CD14-positive monocyte (primary cell): ENCODE measurements at places on chromosomes 5 and 9. TPM values are rescaled to one million over a fixed set of nuclear protein-coding genes. Genes with fewer than 3 reads are reported as not detected.
A peak's percentile ranks its signal among the peaks of the same experiment; 100 is the strongest.

EGR1 gene
- 13.5 and 16.9 TPM in 2 replicates for polyA plus RNA-seq

GRCh38 chr9:35611230-35611797, 6.3 kb downstream of the TESK1 start:
- H3K4me3 ChIP-seq = no peak overlapping the region
- H3K27me3 ChIP-seq = no peaks in the 10 kb centered on the region
- peaks cover 7% of the 10 kb centered on the region for H3K4me1 ChIP-seq
- H3K36me3 ChIP-seq = peaks cover 28% of the 10 kb centered on the region
- no peak overlapping the region for H3K27ac ChIP-seq

GRCh38 chr9:107632661-107633060, 143.1 kb upstream of the KLF4 start:
- no peak overlapping the region for H3K4me3 ChIP-seq
- H3K36me3 ChIP-seq = no peaks in the 10 kb centered on the region
- H3K27me3 ChIP-seq = no peaks in the 10 kb centered on the region
- no peak for DNase-seq

- no peaks in the 10 kb centered on the region for H3K27me3 ChIP-seq
- DNase-seq = peak; percentile 90
- H3K27ac ChIP-seq = peak overlapping the region; percentile 100
Observed at GRCh38 chr9:87793292-87793691, 67.4 kb downstream of the CTSL start.

GRCh38 chr9:34034698-34035065, 14.0 kb downstream of the UBAP2 start:
- H3K4me3 ChIP-seq = no peak overlapping the region
- H3K27me3 ChIP-seq = no peaks in the 10 kb centered on the region
- no peaks in the 10 kb centered on the region for H3K36me3 ChIP-seq
- no peaks in the 10 kb centered on the region for H3K4me1 ChIP-seq
- no peak overlapping the region for H3K27ac ChIP-seq
- DNase-seq = no peak

- H3K4me3 ChIP-seq = no peak overlapping the region
- no peaks in the 10 kb centered on the region for H3K27me3 ChIP-seq
- no peak overlapping the region for H3K27ac ChIP-seq
- no peak for DNase-seq
Observed at GRCh38 chr5:103340717-103341388, 82.3 kb downstream of the MACIR start.

PPP2R2B gene
- 0.08 TPM for polyA plus RNA-seq

DNA sequence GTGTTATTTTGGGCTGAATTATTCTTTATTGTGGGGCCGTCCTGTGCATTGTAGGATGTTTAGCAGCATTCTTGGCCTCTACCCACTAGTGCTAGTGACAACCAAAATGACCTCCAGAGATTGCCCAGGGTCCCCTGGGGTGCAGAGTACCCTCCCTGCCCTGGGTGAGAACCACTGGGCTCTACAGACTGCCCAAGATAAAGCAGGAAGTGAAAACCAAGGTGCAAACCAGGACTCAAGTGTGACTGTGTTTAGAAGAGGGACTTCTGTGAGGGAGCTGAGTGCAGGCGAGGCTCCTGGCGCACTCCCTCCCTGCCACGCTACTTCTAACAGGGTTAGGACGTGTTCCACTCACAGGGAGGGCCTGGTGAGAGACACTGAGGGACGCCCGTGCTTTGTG, 41.6 kb downstream of the USP20 start:
- H3K27me3 ChIP-seq = no peaks in the 10 kb centered on the region
- H3K4me3 ChIP-seq = no peak overlapping the region
- H3K4me1 ChIP-seq = no peaks in the 10 kb centered on the region
- no peak overlapping the region for H3K27ac ChIP-seq
- no peak for DNase-seq

DNA sequence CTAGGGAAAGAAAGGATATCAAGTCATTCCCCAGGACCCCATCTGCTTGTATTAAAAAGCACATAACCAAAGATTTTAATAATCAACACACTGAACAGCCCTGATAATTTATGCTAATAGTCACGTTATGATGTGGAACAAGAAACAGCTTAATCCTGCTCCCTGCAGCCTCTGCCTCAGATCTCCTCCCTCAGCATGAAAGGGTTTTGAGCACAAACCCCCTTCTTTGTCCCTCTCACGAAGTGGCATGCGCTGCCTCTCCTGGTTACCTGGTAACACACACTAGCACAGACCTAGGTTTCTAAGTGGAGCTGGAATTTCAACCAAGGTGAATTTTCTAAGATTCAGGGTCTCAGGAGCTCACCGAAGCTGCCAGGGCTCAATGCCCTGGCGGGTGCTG, 5.1 kb downstream of the IGFBPL1 start:
- DNase-seq = no peak
- H3K27ac ChIP-seq = no peak overlapping the region
- peaks cover 18% of the 10 kb centered on the region for H3K27me3 ChIP-seq
- no peaks in the 10 kb centered on the region for H3K36me3 ChIP-seq

DNA sequence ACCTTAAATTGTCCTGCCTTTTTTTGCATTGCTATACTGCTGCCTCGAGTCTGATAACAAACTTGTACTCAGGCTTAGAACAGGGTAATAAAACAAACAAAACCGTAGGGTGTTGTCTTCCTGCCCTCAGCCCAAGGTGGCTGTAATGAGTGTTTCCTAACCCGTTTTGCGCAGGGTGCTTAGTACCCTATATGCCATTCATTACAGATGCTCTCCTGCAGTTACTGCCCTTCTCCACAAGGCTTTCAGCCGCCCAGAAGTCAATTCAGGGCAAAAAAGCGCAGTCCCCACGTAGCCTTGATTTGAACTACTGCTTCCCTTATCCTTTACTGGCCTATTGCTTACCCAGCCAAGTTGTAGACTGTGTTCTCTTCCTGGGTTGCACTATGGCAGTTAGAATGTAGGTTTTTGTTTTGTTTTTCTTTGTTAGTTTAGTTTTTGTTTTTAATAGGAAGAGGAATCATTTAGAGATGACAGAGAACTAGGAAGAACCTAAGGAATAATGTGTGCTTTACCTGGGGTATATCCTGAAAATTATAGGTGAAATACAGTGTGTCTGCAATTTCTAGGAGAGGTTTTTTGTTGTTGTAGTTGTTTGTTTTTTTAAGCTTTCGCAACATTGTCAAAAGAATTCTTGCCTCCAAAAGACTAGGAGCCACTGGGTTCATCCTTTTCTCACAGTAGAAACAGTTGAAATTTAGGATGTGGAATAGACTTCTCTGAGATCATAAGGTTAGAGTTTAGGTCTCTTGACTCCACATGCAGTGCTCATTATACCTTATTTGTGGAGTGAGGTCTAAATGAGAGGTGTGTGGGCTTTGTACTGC, 1.3 kb downstream of the HMGXB3 start:
- H3K27me3 ChIP-seq = no peaks in the 10 kb centered on the region
- peak; percentile 83 for DNase-seq
- H3K4me3 ChIP-seq = peak overlapping the region; percentile 66
- peak overlapping the region; percentile 86 for H3K27ac ChIP-seq
- H3K4me1 ChIP-seq = peaks cover 21% of the 10 kb centered on the region
- H3K36me3 ChIP-seq = peaks cover 29% of the 10 kb centered on the region

DNA sequence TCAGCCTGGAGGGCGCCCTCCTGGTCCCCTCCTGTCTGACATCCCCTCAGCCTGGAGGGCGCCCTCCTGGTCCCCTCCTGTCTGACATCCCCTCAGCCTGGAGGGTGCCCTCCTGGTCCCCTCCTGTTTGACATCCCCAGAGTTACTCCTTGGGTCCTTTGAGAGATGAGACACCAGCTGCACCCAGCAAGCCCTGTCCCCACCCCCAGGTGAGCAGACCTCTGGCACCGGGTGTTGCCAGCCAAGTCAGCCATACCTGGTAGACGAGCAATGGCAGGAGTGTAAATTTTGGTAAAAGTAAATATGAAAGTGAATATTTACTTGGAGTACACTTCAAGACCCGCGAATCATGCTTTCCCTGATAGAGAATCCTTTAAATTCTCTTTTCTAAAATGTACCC, 25.4 kb downstream of the EXOC3 start:
- no peaks in the 10 kb centered on the region for H3K27me3 ChIP-seq
- H3K36me3 ChIP-seq = peaks cover 39% of the 10 kb centered on the region
- peaks cover 21% of the 10 kb centered on the region for H3K4me1 ChIP-seq
- H3K4me3 ChIP-seq = no peak overlapping the region
- no peak for DNase-seq

TUSC1 gene
- 0.87 TPM for polyA plus RNA-seq

CATSPER3 gene
- polyA plus RNA-seq = 0.52 TPM

C9orf153 gene
- not detected for polyA plus RNA-seq

- peak; percentile 21 for DNase-seq
- no peaks in the 10 kb centered on the region for H3K36me3 ChIP-seq
- no peaks in the 10 kb centered on the region for H3K27me3 ChIP-seq
- H3K4me1 ChIP-seq = peaks cover 53% of the 10 kb centered on the region
Observed at GRCh38 chr5:36875051-36875789, 1.3 kb upstream of the NIPBL start.

- H3K27ac ChIP-seq = no peak overlapping the region
- no peaks in the 10 kb centered on the region for H3K27me3 ChIP-seq
- H3K36me3 ChIP-seq = no peaks in the 10 kb centered on the region
Observed at GRCh38 chr9:89685698-89686097, 80.9 kb downstream of the GADD45G start.

- no peak overlapping the region for H3K27ac ChIP-seq
- no peaks in the 10 kb centered on the region for H3K36me3 ChIP-seq
- no peaks in the 10 kb centered on the region for H3K27me3 ChIP-seq
- DNase-seq = no peak
- no peak overlapping the region for H3K4me3 ChIP-seq
Observed at GRCh38 chr5:95358320-95358719, 32.8 kb upstream of the FAM81B start.

DNA sequence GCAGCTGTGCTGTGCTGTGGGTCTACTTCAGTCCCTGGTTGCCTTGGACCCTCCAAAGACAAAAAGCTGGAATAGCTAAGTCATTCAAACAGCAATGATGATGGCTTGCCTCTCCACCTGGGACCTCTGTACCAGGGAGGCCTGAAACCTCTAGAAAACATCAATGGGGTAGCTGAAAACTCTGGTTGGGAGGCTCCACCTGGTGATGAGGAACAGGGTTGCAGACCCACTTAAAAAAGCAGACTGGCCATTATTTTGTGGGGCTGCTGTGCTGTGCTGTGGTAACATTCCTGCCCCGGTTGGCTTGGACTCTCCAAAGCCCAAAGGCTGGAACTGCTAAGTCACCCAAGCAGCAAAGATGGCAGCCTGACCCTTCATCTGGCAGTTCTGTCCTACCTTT, 839.3 kb upstream of the ARRDC3 start:
- H3K4me1 ChIP-seq = no peaks in the 10 kb centered on the region
- no peak for DNase-seq
- no peaks in the 10 kb centered on the region for H3K27me3 ChIP-seq
- H3K27ac ChIP-seq = no peak overlapping the region
- no peaks in the 10 kb centered on the region for H3K36me3 ChIP-seq

SLC23A1 gene
- polyA plus RNA-seq = not detected

GRCh38 chr5:83632874-83633273, 87.8 kb downstream of the HAPLN1 start:
- H3K4me3 ChIP-seq = no peak overlapping the region
- H3K4me1 ChIP-seq = no peaks in the 10 kb centered on the region
- no peak overlapping the region for H3K27ac ChIP-seq
- no peaks in the 10 kb centered on the region for H3K36me3 ChIP-seq
